ENCODE measurements at places on chromosomes 1 and 21.

DNA sequence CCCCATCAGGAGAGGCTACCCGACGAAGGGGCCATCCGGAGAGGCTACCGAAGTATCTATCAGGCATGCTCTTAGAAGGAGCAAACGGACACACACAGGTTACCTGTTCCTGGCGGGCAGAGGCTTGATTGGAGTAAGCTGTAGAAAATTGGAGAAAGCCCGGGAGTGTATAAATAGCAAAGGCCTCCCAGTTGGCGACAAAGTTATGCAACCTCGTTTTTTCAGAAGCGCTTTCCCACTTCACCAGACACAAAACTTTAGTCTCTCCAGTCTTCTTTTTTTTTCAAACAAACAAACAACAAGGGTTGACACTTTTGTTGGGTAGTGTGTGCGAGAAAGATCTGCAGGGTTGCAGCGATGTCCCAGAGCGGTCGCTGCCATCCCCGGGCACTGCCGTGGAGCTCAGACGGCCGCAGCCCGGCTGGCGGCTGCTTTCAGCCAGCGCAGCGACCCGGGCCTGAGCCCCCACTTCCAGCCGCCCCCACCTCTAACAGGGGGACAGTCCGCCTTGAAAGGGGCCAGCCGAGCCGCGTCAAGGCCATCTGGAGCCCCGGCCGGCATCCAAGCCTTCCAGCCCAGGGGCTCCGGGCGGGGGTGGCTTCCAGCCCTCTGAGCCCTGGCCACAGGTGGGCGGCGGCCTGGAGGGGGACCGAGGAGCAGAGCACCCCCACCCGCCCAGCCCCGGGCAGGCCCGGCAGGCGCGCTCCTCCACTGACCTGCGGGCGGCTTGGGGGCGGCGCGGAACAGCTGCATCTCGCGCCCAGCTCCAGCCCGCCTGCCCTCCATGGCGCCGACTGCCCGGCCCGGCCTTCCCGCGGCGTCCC, 616 bp downstream of the MCOLN3 start:
- no peak for DNase-seq

DNA sequence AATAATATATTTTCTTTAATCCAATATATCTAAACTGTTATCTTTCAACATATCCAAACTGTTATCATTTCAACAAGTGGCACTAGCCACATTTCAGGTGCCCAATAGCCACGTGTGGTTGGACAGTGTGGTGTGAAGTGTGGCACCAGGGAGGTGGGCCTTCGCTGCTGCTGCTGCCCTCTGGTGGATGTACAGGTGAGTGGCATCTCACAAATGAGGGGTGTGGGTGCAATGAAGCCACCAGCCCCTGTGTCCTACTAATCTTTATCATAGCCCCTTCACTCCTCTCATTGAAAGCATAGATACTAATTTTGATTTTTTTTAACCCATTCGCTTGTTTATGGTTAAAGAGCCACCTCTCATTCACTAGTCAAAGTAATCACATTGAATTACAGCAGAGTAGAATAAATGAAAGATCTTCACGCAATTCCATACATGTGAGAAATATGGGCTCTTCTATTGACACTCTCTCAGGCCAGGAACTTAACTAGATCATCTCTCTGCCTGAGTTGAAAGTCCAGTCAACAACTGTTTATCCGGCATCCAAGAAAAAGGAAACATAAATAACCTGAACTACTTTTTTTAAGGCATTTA, 499.2 kb downstream of the OMA1 start:
- DNase-seq, result no peak

GRCh38 chr1:53616927-53617326, 122.0 kb downstream of the GLIS1 start:
- no peak for DNase-seq

DNA sequence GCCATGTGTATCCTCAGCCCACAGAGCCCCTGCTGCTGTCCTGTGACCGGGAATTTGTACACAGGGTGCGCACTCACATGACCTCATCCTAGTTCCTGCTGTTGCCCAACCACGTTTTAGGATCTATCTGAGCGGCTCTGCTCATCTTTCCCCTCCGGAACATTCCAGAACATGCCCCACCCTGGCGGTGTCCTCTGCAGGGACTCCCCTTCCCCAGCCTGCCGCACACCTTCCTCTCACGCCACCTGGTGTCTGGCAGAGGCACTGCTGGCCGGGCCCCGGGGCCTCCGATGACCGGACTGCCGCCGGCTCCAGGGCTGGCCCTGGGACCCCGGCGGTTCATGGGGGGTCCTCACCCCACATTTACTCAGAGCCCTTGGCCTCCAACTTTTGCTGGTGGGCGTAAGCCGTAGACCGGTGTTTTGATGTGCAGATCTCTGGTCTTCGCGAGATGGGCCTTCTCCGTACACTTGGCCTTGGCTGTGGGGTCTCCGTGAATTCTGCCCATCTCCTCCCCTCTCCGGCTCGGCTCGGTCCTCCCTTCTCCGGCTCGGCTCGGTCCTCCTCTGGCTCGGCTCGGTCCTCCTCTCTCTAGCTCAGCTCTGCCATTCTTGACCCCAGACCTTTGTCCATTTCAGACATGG, 29.5 kb downstream of the ARHGEF16 start:
- DNase-seq, result no peak

GRCh38 chr1:39085174-39085573, 59.0 kb downstream of the NDUFS5 start:
- DNase-seq, result no peak

DNA sequence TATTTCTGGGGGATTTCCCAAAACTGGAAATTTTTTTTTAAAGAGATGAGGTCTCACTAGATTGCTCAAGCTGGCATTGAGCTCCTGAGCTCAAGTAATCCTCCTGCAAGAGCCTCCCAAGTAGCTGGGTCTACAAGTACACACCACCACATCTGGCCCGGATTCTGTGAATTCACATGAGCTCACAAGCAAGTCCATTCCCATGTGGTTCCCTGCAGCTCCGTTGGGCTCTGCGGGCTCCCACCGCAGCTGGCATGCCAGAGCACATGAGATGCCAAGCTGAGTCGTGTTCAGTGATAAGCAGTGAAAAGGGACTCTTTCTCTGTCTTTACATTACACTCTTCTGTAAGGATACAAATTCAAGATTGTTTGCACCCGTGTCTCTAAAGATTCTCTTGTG, 21.9 kb upstream of the TTF2 start:
- DNase-seq, result no peak

- DNase-seq, result no peak
Observed at GRCh38 chr1:76176000-76176399, 101.5 kb downstream of the ST6GALNAC3 start.

GRCh38 chr1:157520386-157520935, 31.9 kb downstream of the FCRL5 start:
- no peak for DNase-seq

DNA sequence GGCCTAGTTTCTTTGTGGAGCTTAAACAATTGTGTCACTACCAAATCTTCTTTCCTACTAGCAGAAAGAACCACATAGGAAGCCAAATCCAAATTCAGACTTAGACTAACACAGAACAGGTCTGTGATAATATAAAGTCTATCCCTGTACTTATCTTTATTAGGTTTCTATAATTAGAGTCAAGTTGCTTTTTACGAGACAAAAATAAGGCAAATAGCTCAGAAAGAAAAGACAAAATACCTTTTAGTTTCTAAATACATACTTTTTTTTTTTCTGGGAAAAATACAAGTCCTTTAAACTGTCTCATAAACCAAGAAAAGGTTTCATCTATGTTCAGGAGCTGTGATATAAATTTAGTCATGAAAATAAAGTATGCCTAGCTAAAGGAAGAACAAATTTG, 78.9 kb upstream of the LBR start:
- no peak for DNase-seq

GRCh38 chr1:223129229-223129901, 13.7 kb downstream of the TLR5 start:
- DNase-seq, result no peak

- DNase-seq, result no peak
Observed at GRCh38 chr1:56137521-56138505, 441.6 kb downstream of the PLPP3 start.

DNA sequence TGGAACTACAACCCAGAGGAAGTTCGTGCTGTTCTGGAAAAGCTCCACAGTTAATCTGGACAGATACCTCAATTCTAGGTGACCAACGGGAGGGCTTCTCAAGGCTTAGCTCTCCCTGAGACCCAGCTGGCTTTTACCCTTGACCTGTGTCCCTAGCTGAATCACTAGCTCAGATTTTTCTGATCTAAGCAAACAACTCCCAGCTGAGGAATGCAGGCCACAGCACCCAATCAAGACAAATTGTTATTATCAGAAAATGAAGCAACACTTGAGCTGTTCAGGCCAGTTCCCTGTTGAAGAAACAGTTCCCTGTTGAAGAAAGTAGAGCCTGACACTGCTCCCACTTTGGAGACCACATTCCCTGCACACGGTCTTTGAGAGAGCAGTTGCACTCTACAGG, 16.0 kb downstream of the DIO1 start:
- no peak for DNase-seq

- DNase-seq, result no peak
Observed at GRCh38 chr1:59814901-59815825, at the start of gene HOOK1. Gene HOOK1, plus strand, starts transcription at chr1:59814949. Its CDS starts 169 bp downstream, at chr1:59815118.

GRCh38 chr1:183040547-183040971, 17.3 kb downstream of the LAMC1 start:
- DNase-seq, result no peak

- no peak for DNase-seq
Observed at GRCh38 chr1:204331275-204331674, 28.5 kb downstream of the PLEKHA6 start.

DNA sequence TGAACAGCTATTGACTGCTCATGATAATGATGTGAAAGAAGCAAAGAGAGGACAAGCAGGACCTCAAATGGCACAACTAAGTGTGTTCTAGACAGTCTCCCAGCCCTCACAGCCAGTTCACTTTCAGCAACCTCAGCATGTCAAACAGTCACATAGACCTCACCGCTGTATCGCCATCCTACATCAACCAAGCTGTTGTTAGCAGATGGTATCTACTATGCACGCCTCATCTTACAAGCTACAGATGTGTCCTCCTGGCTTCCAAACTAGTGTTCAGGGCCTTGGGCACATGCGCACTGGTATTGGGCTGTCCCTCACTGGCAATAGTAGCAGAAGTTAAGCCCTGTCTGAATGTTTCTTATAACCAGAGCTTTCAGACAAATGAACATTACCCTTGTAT, 28.4 kb downstream of the EVI5 start:
- DNase-seq, result no peak

- no peak for DNase-seq
Observed at GRCh38 chr1:231312432-231312788, 25.2 kb downstream of the EXOC8 start.

GRCh38 chr1:203671047-203671446, 44.4 kb downstream of the ATP2B4 start:
- no peak for DNase-seq

DNA sequence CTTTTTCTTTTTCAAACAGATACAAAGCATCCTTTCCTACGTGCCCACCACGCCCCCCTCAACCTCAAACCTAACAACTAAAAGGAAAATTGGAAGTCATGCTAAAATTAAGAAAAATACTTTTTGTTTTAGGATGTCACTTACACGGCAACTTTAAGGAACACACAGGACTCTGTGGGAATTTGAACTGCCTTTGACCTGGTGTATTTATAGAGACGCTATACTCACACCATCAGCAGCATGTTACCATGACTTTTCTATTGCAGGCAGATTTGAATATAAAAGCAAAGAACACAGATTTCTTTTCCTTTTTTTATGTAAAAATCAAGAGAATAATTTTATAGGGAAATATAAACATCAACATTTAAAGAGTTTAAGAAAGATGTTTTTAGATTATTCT, 198.2 kb downstream of the SIPA1L2 start:
- DNase-seq, result no peak

GRCh38 chr1:239308701-239309333, 77.6 kb upstream of the CHRM3 start:
- DNase-seq, result no peak

DNA sequence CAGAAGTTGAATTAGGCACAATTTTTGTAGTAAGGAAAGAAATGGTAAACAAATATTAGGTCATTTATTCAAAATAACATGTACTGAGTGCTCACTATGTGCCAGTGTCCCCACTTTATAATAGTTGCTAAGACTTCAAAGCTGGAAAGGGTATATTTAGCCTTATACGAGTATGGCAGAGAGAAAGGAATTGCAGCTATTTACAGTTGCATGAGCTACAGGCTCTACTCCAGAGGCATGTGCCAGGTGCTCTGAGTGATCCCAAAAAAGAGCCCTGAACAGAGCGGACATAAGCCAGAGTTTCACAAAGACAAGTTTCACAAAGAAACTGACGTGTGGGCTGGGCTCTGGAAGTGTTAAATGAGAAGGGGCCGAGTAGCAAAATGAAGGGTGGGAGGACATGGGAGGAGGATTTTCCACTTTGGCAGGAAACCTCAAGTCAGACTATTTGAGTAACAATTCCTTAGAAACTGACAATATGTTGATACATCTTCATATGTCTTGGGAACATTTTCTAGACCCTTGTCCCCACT, 40.9 kb downstream of the FASLG start:
- no peak for DNase-seq
